T-helper 17 cell (primary cell): ENCODE measurements at places on chromosomes 2 and 18.

DNA sequence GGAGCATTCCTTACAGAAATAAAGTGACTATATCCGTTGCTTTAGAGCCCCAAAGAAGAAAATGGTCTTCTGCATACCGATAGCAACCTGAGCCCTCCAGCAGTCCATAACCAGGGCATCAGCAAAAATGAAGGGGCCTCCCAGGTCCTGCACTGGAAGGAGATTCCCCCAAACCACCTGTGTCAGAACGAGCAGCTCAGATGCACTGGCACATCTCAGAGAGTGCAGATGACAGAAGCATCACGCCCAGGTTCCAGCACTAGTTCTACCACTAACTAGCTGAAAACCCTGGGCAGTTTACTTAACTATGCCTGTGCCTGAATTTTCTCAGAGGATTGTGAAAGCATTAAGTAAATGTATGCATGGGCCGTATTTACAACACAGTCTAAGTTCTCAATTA, 466.7 kb upstream of the MYT1L start:
- DNase-seq = no peak

GRCh38 chr2:27545348-27546141, 37.3 kb upstream of the ZNF512 start:
- no peak for DNase-seq

DNA sequence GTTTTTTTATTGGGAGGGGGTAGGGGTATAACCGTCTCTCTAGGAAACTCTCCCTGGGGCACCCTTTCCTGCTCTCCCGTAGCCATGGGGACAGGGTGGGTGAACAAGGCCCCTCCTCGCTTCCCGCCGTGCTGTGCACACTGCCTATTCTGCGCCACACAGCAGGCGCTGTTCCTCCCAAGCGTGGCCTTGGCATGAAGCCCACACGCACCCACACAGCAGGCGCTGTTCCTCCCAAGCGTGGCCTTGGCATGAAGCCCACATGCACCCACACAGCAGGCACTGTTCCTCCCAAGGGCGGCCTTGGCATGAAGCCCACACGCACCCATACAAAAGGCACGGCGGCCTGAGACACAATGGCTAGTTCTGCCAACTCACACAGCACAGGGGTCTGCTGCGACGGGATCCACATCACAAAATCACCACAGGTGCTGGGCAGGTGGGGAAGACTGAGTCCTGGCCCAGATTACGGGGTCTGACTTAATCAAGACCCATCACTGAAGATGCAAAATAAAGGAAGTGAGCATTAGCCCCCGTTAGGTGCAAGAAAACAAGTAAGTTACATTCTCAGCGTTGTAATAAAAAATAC, 46.6 kb upstream of the TPO start:
- no peak for DNase-seq

GRCh38 chr2:120979398-120979797, 243.7 kb downstream of the GLI2 start:
- DNase-seq = no peak

DNA sequence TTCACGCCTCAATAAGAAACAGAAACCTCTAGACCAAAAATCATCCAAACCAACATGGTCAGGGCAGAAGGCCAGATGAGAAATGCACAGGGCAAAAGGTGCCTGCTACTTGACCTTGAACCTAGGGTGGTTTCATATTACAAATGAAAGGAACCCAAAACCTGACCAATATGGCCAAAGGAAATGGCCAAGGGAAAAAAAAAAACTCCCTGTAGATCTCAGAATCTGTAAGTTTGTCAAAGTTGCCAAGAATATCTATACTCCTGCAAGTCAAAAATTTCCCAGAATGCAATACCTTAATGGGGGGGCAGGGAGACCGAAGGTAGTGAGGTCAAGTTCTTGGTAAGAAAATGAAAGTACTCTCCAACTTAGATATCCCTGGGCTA, 47.2 kb downstream of the HIBCH start:
- DNase-seq = no peak

DNA sequence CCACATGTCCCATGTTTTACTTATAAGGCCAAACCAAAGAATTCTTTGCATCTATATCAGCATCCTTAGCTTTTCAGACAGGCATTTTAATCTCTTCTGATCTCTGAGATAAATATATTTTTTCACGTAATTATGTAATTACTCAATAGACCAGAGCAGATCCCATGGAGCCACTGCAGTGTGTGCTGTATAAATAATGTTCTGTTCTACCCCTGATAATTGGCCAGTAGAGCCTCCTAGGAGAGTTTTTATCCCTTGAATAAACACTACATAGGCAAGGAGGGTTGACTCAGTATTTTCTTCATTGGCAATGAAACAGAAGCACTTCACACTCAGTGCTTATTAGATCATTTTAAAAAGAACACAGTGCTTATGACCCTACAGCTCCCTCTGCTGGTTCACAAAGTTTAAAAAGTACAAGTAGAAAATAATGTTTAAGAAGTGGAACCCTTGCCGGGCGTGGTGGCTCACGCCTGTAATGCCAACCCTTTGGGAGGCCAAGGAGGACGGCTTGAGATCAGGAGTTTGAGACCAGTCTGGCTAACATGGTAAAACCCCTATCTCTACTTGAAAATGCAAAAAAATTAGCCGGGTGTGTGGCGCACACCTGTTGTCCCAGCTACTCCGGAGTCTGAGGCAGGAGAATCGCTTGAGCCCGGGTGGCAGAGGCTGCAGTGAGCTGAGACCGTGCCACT, 91.9 kb downstream of the PPP1R1C start:
- no peak for DNase-seq

DNA sequence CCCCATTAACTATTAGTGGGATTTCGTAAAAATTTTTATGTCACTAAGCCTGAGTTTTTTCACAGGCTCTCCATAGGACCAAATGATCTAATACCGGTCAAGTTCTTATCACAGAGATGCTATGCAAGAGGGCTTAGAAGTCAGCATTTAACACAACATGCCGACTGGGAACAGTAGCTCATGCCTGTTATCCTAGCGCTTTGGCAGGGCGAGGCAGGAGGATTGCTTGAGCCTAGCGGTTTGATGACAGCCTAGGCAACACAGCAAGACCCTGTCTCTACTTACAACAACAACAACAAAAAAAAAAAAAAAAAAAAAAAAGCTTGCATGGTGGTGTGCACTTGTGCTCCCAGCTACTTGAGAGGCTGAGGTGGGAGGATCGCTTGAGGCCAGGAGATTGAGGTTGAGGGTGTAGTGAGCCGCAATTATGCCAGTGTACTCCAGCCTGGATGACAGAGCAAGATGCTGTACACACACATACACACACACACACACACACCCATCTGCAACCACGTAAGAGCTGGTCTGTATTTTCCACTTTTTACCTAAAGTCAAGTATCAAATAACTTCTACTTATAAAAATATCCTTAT, 67.6 kb upstream of the FAM124B start:
- DNase-seq = no peak
